LoVo (cell line): ENCODE measurements at places on chromosomes 7 and 10.

- DNase-seq = no peak
These were observed 33.9 kb downstream of the STRIP2 start for GRCh38 chr7:129468087-129468486.

DNA sequence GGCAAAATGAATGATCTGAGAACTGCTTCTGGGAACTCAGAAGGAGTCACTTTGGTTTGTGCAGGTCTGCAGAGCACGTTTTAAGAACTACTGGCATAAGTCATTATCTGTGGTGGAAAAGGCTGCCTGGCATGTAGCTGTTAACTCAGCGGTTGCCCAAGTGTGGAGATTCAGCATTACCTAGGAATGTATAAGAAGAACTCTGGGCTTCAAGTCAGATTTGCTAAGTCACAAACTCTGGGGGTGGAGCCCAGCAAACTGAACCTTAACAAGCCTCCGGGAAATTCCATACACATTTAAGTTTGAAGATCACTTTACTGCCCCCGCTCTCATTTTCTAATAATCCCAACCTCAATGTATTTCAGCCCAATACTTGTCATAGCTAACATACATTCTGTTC lies 31.1 kb downstream of the PLXDC2 start:
- DNase-seq = no peak

DNA sequence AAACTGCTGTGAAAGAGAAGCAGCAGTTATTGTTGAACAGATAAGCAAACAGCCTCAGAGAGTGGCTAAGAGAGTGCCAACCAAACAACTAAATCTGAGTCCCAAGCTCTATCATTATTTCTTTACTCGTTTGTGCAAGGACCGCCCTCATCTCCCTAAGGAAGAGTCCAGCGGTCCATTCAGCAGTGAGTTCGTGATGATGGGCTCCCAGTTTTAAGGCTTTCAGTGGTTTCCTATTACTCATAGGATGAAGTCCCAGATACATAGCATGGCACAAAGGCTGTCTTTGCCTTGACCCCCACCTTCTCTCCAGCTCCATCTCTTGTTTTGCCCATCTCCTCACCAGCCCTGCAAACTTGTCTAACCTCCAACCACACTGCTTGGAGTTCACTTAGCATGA lies 24.3 kb upstream of the PDE1C start:
- no peak for DNase-seq

DNA sequence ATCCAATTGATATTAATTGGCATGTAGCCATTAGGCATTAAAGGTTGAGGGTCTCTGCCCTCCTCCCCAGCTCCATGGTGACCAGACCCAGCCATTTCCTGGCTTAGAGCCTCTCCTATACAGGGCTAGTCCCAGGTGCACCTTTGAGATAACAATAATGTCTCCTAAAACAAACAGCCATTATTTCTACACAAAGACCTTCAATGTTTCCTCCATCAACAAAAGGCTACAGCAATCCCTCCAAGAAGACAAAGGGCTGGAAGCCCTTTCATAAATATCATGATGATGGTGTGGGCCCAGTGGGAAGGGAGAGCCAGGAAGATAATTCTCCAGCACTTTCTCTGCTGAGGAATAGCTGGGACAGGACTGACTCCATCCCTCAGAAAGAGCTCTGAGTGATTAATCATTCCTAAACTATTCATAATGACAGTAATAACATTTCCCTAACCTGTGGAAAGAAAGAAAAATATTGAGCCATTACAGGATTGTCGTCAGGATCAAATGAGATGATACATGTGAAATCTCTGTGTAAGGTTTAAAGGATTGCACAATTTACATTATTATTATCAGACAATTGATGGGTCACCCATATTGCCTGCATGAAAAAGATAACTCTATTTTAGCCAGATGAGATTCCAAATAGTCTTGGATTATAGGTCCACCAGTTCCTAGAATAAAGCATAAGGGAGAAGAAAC lies 10.2 kb downstream of the PKD2L1 start:
- DNase-seq = no peak

GRCh38 chr10:20256969-20257368 lies 440.7 kb downstream of the PLXDC2 start:
- no peak for DNase-seq

- DNase-seq = no peak
These were observed 40.2 kb downstream of the WDR11 start for GRCh38 chr10:120891365-120891764.

- DNase-seq = no peak
These were observed 316.0 kb downstream of the AGMO start for GRCh38 chr7:15245831-15246230.

DNA sequence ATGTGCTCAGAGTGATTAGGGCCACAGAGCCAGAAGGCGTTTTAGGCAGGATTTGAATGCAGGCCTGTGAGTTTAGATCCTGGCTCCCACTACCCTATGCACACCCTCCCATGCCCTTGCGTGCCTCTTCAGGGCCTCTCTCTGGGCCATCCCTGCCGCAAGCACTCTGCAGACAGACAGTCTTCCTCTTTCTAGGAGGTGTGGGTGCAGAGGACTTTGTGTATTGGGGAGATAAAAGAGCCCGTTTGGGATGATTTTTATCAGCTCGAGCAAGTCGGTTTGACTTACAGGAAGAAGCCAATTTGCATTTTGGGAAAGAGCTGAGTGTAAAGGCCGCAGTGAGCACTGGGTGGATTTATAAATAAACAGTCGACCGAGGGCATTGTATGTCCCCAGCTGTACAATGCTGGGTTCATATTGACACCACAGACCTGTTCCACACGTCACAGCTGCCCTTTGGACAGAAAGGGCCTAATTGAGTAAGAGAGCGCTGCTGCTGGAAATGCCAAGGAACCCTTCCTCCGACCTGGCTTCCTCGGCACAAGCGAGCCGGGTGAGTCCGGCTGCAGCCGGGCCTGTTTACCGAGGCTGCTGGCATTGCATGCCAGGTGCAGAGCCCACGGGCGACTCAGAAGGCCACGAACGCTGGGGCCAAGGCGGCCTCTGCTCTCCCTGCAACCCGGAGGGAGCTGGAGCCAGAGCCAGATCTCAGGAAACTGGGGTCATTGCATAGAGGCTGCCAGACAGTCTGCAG lies 25.1 kb downstream of the ZMIZ1 start:
- no peak for DNase-seq

GRCh38 chr10:34585422-34586112 lies 229.5 kb downstream of the PARD3 start:
- DNase-seq = no peak

GRCh38 chr7:155051355-155051754 lies 18.8 kb upstream of the HTR5A start:
- no peak for DNase-seq

GRCh38 chr10:73785721-73786511 lies 510 bp downstream of the ZSWIM8 start:
- DNase-seq = no peak

DNA sequence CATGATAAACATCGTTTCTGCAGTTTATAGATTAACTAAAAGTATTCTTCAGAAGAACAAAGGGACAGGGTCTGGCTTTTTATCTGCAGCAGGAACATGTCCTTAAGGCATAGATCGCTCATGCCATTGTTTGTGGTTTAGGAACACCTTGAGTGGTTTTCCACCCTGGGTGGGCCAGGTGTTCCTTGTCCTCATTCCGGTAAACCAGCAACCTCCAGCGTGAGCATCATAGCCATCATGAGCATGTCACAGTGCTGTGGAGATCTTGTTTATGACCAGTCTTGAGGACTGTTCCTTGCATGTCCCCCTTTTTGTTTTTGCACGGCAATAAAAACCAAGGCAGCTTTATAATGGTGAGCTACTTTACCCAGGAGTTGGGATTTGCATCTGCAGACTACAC lies 33.9 kb downstream of the STOX1 start:
- no peak for DNase-seq

- DNase-seq = no peak
These were observed 45.5 kb downstream of the TNPO3 start for GRCh38 chr7:129009437-129009836.

GRCh38 chr7:22387583-22387982 lies 30.6 kb upstream of the RAPGEF5 start:
- no peak for DNase-seq

DNA sequence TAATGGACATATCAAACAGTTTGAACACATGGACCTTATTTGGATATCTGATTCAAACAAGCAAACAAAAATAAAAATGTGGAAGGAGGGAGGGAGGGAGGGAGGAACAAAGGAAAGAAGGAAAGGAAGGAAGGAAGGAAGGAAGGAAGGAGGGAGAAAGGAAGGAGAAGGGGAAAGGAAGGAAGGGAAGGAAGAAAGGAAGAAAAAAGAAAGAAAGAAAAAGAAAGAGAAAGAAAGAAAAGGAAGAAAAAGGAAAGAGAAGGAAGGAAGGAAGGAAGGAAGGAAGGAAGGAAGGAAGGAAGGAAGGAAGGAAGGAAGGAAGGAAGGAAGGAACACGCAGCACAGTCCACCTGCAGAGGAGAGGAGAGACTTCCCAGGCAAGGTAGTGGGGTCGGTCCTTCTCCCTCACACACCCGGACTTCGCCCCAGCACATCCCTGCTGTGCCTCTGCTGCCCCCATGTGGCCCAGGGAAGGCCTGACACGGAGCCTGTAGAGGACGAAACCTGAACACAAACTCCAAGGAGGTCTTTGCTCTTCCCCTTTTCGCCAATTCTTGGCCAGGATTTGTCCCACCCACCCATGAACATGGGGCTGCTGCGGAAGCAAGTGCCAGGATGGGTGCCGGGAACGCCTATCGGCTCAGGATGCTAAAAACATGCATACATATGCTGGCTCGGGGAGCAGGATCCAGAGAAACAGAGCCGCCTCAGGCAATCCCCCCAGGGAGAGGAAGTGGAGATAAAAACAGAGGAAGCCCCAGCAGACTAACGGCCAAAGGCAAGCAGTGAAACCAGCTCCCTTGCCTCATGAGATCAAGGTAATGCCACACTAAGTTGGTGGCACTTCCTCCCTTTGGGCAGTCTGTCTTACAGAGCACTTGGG lies 52.3 kb upstream of the DGKI start:
- DNase-seq = peak; percentile 81

DNA sequence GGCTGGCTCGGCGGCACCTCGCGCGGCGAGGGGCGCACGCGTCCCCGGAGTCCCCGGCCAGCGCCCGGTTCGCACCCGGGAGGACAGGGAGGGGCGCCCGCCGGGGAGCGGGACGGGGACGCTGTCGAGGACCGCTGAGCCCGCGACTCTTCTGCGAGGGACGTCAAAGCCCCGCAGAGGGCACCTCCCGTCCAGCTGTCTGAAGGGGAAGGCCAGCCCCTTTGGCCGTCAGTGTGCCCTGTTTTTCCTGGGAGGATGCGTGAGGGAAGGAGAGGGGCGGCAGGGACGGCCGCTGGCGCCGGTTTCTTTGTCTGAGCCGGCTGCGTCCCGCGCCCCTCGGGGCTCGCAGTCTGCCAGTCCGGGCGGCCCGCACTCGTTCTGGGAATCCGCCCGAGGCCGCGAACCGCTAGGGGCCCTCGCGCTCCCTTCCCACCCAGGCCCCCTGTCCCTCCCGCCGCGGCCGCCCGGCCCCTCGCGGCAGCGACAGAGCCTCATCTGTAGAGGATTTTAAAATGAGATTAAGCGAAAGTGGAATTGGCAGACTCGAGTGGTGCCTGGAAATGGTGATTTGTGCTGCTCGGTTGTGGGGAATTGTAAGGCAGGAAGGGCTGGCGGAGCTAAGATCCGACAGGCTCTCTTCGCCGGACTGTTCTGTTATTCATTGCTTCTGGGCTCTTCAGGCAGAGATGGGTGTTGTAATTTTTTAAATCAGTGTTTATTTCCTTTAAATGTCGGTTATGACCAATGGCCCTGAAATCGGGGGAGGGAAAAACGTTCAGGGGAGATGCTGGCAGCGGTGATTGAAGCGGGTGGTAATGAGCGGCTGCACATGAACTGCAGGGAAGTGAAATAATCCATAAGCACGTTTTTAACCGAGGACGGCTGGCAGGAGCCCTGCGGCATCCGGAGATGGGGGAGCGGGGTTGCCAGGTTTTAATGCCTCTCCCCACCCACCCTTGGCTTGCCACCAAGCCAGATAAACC lies 618 bp upstream of the RELN start:
- no peak for DNase-seq

DNA sequence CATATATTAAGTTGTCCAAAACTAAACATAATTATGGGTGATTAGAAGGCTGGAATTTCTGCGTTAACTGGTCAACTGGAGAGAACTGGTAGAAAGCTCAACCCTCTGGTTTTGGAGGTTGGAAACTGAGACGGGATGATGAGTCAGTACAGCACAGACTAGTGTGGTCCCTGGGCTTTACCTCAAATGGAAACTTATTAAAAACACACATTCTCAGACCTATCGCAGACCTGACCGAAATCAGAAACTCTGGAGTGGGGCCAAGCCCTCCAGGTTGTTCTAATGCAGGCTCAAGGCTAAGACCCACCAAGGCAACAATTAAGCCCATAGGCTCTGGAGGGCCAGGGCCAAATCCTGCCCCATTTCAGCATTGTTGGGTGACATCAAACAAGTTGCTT lies 136.9 kb downstream of the KCNMA1 start:
- no peak for DNase-seq
